Activated CD4-positive, alpha-beta T cell treated with anti-CD3 and anti-CD28 coated beads for 48 hours (primary cell): ENCODE measurements at places on chromosomes 6 and 20.

DNA sequence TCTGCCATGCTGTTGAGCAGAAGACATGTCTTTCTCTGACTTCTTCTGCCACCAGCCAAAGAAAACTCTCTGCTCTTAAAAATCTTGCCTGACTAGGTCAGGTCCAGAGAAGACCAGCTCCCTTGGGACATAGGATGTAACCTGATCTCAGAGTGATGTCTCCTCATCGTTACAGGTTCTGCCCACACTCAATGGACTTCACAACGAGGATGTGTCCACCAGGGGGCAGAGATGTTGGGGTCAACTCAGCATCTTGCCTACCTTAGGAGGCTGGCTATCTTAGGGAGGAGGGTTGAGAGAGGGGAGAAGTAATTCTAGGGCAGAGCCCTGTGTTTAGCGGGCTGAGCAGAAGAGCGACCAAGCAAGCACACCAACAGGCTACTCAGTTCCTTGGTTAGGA, 207.6 kb upstream of the CDH4 start:
- no peak for DNase-seq

GRCh38 chr20:53935344-53936084, 134.9 kb downstream of the BCAS1 start:
- DNase-seq, result no peak

DNA sequence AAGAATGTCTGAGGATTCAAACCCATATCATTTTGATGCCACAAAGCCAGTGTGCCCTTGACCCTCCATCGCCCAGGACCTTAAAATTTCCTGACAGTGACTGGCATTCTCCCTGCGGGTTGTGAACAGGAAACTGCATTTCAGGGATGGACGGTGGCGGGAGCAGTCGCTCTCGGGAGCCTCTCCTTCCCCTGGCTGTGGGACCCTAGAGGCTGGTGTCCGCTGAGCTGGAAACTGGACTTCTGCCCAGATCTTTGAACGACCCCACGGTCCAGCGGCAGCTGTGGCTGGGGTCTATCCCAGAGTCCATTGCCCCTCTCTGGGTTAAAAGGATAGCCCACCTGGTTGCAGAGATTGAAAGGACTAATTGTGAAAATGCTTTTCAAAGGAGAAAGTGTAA, 1.4 kb upstream of the SEC63 start:
- DNase-seq, result no peak

DNA sequence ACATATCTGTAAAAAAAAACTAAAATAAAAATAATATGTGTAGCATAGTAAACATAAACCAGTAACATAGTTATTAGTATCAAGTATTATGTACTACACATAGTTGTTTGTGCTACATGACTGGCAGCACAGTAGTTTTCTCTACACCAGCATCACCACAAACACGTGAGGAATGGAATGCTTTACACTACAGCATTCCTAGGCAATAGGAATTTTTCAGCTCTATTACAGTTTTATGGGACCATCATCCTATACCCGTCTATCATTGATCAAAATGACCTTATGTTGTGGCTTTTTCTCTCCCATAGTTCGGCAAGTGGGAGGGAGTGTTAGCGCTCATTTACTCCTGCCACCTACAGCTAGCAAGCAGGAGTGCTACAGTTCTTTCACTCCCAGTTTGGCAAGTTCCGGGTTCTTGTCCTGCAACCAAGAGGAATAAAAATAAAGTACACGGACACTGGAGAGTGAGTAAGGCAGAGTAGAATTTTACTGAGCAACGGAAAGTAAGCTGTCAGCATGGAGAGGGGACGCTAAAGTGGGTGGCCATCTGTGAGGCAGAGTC, 196.8 kb upstream of the HSF2 start:
- DNase-seq, result no peak

- no peak for DNase-seq
Measured at GRCh38 chr6:110609101-110609500, 132.7 kb upstream of the SLC22A16 start.

DNA sequence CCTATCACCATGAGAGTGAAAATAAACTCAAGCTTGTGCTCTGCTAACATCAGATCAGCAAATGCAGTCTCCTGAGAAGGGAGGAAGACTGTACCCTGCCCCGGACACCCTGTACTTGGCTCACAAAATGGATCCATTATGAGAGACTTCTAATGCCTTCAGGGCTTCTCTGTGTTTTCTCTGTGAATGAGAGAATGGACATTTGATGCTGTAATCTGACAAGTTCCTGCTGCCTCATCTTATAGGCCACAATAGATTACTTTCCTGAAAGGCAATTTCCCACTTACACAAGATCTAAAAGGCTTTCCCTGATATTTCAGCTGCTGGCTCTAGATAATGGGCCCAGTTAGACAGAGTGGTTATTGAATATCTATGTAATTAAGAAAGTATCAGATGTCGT, 117.2 kb downstream of the OTOR start:
- DNase-seq, result no peak

DNA sequence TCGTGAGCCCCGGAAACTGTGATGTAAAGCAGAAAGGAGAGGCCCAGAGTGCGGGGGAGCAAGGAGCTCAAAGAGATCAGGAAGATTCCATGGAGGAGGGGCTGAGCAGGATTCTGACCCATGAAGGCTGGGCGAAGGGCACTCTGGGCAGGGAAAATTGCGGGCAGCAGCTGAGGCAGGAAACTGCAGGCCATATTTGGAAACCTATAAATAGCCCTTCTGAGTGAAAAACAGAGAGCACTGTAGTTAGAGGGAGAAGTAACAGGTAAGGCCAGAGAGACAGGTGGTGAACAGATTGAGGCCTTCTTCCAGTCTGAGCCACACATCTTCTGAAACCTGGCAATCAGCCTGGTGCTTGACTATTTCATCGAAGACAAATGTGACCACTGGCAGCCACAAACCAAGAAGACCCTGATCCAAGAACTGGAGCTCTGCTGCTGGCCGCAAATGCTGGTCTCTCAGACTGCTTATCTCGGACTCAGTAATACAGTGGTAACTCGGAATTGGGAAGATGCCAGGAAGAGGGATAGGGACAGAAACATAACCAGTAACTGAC, 14.1 kb upstream of the BEND3 start:
- DNase-seq, result no peak

GRCh38 chr20:6660441-6660840, 107.0 kb upstream of the BMP2 start:
- DNase-seq, result no peak

- DNase-seq, result no peak
Measured at GRCh38 chr6:51019806-51020205, 201.1 kb downstream of the TFAP2B start.

DNA sequence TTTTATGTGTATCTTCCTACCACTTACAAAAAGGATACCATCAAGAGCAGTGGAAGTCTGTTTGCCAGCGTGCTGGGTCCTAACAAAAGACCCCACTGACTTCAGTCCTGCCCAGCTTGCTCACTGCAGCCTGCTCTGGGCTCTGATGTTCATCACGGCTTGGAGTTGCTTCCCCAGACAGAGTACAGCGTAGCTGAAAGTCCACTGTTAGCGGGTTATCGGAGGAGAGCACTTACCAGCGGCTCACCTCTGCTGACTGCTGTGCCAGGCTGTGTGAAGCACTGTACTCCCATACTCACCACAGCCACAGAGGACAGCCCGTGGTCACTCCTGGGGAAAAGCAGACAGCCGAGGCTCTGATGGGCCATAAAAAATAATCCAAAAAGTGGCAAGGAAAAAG, 40.2 kb downstream of the CTCFL start:
- DNase-seq, result no peak

GRCh38 chr6:130841128-130841728, 14.0 kb downstream of the SMLR1 start:
- DNase-seq, result no peak

GRCh38 chr20:59808729-59809381, 124.6 kb downstream of the SYCP2 start:
- DNase-seq, result no peak

DNA sequence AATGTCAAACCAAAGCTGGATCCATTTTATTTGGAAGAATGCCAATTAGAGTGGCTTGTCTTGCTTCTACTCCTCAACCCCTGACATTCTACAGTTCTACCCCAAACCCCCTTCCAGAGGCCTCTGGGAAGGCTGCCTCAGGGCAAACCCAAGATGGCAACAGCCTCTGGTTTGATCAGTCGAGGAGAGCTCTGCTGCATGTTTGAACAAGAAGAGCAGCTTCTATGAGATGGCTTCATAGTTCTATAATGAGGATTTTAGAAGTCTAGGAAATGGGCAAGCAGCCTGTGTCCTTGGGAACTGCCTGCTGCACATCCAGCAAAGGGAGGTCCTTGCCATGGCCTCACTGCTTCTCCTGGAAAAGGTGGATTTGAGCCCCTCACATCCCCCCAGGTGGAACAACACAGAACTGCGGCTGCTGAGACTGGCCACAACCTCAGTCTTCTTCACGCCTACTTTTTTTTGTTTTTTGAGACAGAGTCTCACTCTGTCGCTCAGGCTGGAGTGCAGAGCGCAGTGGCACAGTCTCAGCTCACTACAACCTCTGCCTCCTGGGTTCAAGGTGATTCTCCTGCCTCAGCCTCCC, 37.9 kb downstream of the ZC3H12D start:
- DNase-seq, result no peak

DNA sequence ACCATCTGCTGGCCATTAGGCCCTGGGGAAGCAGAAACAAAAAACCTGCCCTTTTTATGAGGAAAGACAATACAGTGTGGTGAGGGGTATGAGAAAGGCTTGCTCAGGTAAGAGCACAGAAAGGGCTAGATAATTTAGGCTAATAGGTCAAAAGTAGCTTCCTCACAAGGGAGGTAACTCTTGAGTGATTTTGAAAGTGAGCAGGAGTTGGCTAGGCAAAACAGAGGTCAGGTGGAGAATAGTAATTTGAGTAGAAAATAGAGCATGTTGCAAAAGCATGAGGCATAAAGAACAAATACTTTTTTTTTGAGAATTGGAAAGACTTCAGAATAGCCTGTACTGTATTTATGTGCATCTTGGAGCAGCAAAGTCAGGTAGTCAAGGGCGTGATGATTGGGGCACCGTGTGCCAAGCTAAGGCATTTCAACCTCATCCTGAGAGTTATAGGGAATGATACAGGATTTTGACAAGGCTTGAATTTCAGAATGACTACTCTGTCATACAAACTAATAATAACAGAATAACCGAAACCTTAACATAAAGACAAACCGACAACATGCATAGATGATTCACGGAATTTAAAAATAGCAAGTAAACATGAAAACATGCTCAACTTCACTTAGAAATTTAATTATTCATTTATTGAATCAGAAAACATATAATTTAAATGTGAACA, 123.0 kb upstream of the ENPP5 start:
- no peak for DNase-seq

DNA sequence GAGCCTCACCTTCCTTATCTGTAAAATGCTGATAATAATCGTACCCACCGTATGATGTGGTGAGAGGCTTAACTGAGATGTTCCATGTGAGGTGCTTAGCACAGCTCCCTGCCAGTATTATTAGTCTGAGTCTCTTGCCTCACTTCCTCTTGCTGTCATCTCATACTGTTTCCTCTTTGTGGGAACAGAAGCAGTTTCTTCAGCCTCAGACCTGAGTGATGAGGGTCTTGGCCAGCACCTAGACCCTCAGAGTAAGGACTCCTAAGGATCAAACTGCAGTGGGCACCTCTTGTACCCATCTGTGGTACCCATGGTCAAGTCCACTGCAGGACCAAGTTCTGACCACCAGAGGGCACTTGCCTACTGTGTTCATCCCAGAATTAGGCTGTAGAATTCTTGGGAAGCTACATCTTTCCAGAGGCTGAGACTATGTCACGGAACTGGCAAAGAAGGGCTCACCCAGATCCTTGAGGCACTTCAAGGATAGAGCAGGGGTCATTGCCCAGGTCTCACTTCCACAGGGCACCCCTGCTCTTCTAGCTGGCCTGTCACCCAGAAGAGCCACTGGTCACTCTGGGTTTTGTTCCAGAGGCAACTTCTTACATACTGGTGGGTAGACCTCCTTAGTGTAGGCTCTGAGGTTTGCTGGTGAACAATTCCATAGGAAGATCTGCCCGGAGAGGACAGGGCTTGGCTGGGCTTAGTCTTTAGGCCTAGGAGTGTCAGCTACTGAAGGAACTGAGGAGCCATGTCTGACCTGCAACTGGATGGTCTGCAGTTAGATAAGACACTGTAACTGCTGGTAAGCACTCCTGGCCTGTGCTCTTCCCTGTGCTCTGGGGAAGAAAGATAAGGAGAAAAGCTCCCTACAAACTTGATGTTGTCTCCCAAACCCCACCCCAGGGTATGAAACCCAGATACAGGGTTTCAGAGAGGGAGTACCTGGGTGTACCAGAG, 20.6 kb upstream of the SGK2 start:
- DNase-seq, result peak; percentile 62

- no peak for DNase-seq
Measured at GRCh38 chr6:113758826-113759574, 98.1 kb upstream of the MARCKS start.
